ENCODE measurements at places on chromosomes 12 and 14.

DNA sequence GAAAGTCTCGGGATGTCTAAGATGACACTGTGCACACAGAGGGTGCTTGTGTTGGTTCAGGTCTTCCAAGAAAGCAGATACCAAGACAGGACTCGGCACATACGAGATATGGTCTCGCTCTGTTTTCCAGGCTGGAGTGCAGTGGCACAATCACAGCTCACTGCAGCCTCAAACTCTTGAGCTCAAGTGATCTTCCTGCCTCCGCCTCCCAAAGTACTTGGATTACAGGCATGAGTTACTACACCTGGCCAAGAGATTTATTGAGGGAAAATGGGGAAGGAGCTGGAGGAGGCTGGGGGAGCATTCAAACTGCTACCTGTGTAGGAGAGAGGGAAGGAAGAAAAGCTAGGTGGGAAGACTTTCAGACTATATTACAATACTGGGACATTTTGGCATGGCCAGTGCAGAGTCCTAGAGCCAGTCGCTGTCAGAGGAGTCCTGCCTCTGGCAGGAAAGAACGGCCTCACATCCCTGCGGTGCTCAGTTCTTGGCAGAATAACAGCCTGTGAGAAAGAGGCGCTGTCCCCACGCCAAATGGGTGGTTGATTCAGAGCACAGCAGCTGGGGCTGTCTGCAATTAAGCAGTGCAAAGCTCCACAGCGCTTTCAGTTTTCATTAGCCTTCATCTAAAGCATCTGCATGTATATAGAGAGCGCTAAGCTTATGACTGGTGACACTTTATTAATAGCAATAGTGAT, 18.3 kb downstream of the SLC17A8 start:
- DNase-seq: no peak

- no peak for DNase-seq
Observed at GRCh38 chr12:122523280-122523679, 3.5 kb downstream of the RSRC2 start.

- DNase-seq: no peak
Observed at GRCh38 chr12:109864916-109865315, 15.4 kb downstream of the GLTP start.

- DNase-seq: no peak
Observed at GRCh38 chr14:71060274-71060673, 153.0 kb downstream of the PCNX1 start.

- DNase-seq: no peak
Observed at GRCh38 chr12:122753319-122753650, 661 bp downstream of the DENR start.

GRCh38 chr12:12323591-12323990, 26.5 kb downstream of the MANSC1 start:
- no peak for DNase-seq

DNA sequence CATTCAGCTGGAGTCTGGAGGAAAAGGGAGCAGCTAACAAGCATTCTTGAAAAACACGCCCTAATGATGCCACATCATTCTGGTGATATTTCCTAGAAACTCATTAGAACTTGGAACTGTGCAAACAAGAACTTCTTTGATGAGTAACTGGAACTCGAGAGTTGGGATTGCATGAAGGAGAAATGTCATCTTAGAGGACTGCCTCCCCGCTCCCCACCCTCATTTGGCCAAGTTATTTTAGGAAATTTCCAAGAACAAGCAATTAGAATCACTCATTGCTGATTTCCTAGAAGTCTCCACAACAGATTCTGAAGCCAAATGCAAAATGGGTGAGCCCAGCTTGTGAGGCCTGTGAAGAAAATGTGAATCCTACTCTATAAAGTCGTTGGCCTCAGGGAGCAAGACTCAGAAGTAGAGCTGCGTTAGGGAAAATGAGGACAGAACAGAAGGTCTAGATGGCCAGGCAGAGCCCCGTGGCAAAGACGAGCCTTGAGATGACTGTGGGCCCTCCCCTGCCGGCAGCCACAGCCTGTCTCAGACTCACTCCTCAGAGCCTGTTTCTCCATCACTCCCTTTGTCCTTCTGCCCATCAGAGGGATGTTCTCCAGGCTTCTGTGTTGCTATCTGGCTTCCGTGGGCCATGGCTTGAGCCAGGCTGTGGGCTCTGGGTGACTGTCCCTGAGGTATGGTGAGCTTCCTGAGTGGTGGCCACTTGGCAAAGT, 38.4 kb downstream of the RTL1 start:
- DNase-seq: no peak

DNA sequence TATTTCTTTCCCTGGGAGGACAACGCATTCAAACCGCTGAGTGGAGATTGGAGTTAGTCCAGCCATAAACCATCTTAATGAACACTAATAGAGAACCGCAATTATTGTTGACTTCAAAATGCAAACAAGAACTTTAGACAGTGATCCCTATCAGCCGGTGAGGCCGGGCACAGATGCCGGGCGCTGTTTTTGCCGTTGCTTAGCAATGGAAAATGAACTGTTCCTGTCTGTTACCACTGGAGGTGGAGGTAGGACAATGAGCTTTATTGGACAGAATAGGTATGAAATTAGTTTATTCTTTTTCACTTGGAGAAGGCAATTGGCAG, 216.8 kb downstream of the TTC8 start:
- no peak for DNase-seq

DNA sequence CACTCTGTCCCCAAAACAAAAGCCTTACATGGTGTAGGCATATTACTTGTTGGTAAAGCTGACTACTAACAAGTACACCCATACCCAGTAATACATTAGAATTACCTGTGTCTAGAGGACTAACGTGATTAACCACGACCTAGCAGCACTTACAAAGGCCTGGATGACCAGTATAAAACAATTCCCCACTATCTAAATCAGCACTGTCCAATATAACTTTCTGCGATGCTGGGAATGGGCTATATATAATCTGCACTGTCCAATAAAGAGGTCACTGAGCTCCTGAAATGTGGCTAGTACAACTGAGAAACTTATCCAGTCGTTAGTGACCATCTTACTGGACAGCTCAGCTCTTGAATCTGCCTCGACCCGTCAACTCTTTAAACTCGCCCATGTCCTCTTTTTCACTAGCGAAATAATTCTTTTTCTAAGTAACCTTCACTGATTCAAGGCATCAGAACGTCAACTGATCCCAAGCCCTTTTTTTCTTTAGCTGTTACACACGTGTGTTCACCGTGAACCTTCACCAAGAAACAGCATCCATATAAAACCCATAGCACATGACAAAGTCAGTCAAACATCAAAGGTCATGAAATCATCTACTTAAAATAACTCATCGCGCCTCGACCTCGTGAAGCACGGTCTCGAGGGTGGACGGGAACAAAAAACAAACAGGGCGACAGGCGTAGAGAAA, 905 bp upstream of the CIPC start:
- DNase-seq: no peak

DNA sequence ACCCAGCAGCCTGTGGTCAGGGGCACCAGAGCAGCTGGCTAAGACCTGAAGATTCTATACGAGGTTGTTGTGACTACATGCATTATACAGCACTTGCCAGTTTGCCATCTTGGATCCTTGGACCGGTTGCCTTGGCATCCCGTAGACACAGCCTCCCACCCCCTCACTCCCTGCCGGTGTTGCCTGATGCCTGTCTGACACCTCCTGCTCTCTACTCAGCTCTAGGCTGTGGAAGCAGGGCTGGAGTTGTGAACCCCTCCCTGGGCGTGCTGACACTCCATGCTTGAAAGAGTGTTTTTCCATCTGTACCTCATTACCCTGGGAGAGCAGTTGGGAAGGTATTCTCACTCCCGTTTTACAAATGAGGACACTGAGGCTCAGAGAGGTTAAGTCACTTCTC, 2.5 kb downstream of the CHGA start:
- no peak for DNase-seq

Data from activated naive CD4-positive, alpha-beta T cell treated with Interleukin-2 at 50 U/mL for 16 hours (primary cell).